ENCODE measurements at places on chromosomes 3 and 15.

DNA sequence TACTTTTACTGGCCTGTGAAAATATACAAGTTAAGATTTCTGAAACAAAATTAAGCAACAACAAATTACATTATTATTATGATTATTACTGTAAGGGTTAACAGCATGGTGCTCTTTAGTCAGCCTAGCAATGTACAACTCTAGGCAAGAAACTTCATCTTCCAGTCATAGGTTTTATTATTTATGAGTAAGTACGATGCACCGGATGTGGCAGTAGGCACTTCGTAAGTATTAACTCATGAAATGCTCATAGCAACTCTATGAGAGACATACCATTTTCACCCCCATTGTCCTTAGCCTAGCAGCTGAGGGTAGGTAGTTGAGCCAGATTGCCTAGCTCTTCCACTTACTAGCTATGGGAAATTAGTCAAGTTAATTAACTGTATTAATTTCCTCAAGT lies 68.0 kb upstream of the PTPRG start:
- DNase-seq = no peak

- no peak for DNase-seq
Observed at GRCh38 chr15:22232675-22233074, 152.3 kb downstream of the OR4M2 start.

DNA sequence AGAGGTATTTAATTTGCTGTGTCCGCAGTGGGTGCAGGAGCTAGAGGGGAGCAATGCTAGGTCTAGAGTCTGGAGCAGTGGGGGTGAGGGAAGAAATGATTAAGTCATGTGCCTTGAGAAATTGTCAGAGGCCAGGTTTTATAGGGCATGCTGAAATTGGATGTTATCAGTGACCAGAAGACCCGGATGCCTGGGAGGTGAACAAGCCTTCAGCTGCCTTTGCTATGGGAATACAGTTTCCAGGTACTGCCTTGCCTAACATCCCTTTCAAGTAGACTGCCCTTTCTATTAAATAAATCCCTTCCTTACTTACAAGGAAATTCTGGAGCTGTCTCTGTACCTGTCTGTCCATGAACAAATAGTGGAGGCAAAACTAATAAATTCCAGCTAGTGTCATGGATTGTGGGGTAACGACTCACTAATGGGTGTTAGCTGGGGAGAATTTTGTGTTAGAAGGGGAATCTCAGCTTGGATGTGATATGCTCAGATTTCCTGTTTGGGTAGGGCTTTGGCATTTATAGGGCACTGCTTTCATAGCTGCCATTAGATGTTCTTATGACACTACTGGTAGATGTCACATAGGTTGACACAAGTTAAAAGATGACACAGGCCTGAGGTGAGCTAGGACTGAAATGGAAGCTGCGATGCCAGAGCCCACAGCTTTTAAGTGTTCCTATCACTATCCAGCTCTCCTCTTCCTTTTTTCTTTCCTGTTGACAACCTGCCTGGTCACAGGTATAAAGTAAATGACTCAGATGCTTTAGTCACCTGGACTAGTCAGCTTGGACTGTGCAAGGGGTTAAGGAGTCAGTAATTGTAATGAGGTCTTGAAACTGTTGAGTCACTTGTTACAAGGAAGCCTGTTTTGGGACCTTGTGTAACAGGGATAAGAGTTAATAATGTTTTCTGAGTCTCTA lies 21.3 kb downstream of the CHD2 start:
- no peak for DNase-seq

DNA sequence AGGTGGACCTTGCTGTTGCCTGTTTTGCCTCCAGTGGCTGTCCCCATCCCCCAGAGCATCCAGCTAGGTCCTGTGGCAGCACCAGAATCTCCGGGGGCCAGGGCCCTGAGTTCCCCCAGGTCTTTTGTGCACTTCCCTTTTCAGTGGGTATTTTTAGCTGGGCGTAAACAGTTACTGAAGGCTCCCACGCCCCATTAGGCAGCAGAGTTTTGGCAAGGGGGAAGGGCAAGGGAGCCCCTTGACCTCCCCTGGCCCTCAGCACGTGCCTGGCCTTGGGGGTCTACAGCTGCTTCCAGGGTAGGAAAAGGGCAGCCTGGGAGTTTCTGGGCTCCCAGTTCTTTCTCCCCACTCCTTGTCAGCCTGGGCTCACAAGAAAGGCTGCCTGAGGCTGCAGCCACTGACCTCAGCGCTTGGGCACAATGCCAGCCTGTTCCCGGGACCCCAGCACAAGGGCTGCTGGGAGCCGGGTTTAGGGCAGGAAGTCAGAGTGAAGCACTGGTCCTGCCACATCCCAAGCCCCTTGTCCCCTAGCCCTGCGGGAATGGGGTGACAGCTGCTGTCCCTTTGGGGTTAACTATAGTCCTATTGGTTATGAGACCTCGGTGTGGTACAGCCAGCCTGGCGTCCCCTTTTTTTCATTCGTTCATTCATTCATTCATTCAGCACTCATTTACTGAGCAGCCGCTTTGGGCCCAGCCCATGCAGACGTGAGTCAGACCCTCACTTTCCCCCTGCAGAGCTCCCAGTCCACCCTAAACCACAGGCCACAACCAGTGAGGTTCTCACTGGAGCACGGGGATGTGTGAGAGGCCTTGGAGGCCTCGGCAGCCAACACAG lies 8.4 kb downstream of the CSK start:
- DNase-seq = no peak

- no peak for DNase-seq
Observed at GRCh38 chr3:13771496-13771895, 108.4 kb downstream of the WNT7A start.

GRCh38 chr3:100316641-100317069 lies 17.9 kb upstream of the NIT2 start:
- no peak for DNase-seq

GRCh38 chr3:111194048-111194447 lies 122.4 kb downstream of the NECTIN3 start:
- DNase-seq = no peak

DNA sequence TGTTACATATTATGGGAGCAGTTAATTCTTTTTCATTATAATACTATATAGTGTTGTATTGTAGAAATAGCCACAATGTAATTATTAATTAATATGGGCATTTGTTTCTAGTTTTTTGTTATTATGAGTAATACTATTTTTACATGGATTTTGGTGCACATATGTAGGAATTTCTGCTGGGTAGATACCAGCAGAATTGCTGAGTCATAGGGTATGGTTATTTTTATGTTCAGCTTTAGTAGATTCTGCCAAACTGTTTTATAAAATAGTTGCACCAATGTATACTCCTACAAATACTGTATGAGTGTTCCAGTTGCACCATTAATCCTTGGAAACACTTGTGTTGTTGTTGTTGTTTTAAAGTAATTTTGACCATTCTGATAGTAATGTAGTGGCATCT lies 91.5 kb downstream of the SH3GL3 start:
- no peak for DNase-seq

GRCh38 chr3:196344663-196345062 lies 6.5 kb upstream of the TM4SF19 start:
- no peak for DNase-seq

GRCh38 chr3:99878005-99878404 lies 60.3 kb downstream of the CMSS1 start:
- no peak for DNase-seq

GRCh38 chr3:128369881-128370642 lies 96.6 kb downstream of the DNAJB8 start:
- no peak for DNase-seq

- DNase-seq = no peak
Observed at GRCh38 chr3:193859195-193859594, 266.2 kb downstream of the OPA1 start.

GRCh38 chr3:48064292-48064829 lies 48.1 kb upstream of the MAP4 start:
- no peak for DNase-seq

DNA sequence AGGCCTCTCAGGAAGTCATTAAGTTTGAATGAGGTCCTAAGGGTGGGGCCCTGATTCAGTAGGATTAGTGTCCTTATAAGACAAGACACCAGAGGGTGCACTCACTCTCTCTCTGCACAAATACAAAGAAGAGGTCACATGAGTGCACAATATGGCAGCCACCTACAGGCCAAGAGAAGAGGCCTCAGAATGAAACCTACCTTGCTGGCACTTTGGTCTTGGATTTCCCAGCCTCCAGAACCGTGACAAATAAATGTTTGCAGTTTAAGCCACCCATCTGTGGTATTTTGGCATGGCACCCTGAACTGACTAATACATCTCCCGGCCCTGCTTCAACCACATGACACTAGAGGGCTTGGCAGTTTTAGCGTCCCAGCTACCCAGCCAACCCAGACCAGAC lies 73.9 kb upstream of the CHRNB4 start:
- no peak for DNase-seq

DNA sequence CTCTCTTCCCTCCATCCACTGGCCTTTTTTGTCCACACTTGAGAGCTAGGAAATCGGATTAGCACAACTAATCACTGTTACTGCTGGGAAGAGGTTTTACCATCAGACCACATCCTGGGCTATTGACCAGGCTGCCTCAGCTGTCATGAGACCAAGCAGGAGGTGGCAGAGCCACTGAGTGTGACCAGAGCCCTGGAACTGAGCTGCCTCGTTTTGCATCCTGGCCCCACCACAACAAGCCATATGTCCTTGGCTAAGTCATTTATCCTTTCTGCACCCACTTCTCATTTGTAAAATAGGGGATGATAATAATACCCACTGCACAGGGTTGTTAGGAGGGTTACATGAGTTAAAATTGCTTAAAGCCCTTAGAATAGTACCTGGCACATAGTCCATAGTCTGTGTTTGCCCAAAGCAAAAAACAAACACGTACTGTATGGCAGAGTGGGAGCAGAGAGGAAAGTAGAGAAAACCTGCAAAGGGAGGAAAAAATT lies 34.1 kb downstream of the TMEM158 start:
- no peak for DNase-seq

GRCh38 chr15:95266451-95267061 lies 1035.2 kb downstream of the MCTP2 start:
- DNase-seq = no peak

GRCh38 chr15:85750319-85751290 lies 44.1 kb downstream of the KLHL25 start:
- DNase-seq = no peak

- no peak for DNase-seq
Observed at GRCh38 chr15:70050441-70050840, 47.3 kb downstream of the TLE3 start.

GRCh38 chr15:99671926-99672635 lies 61.2 kb downstream of the LYSMD4 start:
- no peak for DNase-seq

DNA sequence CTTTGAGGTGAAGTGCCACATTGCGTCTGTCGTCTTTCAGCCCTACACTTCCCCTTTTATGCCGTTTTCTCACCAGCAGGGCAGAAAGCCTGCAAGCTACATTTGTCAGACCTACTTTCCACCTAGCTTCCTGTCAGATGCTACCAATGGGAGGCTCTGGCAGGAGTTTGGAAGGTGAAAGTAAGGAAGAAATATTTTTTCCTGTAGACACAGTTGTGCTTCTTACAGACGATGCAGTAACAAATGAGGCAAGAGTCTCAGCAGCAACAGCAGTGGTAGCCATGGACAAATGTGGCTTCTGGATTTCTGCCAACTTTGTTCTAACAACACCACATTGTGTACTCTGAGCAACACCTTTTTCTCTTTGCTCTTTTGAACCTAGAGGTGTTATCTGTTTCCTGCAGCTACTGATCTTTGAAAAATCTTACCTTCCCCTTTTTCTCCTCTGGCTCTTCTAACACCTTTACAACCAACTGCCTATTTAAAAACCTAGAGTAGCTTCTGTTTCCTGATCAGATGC lies 70.6 kb upstream of the STT3B start:
- DNase-seq = no peak

GRCh38 chr15:97759363-97759762 lies 201.1 kb upstream of the ARRDC4 start:
- no peak for DNase-seq

DNA sequence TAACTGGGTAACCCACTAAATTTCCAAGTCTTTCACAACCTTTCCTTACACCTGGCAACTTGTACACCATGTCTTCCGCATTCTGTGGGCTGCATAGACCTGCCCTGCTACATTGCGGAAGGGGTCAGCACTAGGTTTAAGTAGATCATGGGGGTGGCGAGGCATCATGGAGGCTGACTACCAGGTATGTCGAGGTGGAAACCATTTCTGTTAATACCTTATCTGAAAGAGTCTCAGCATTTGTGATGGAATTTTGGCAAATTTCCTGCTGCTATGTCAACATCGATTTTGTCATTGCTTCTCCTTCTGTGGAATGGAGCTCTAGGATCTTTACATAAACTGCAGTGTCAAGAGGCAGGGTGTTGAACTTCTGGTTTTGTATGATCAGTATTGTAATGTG lies 187.2 kb downstream of the GHSR start:
- no peak for DNase-seq

- no peak for DNase-seq
Observed at GRCh38 chr3:69762768-69763229, 23.5 kb downstream of the MITF start.

DNA sequence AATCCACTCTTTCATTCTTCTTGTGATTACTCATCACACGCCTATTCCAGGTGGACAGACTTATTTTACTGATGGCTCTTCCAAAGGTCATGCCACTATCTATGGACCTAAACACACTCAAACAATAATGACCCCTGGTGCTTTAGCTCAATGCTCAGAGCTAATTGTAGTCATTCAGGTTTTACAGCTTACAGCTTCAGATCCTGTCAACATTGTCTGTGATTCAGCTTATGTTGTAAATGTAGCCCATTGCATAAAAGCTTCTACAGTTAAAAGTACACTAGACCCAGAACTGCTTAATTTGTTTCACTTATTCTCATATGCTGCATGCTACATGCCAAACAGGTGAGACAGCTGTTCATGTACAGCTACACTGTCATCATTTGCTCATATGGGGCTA lies 49.2 kb downstream of the LSM3 start:
- DNase-seq = no peak

GRCh38 chr3:156382458-156383346 lies 172.2 kb downstream of the SSR3 start:
- no peak for DNase-seq

GRCh38 chr15:40348474-40348870 lies 2.4 kb upstream of the PHGR1 start:
- no peak for DNase-seq
